T-helper 1 cell (primary cell): ENCODE measurements at places on chromosomes 5 and 9.

GRCh38 chr9:6907772-6908381 lies 150.1 kb downstream of the KDM4C start:
- no peak for DNase-seq

GRCh38 chr5:135085133-135085935 lies 51.3 kb upstream of the PITX1 start:
- DNase-seq, result no peak

DNA sequence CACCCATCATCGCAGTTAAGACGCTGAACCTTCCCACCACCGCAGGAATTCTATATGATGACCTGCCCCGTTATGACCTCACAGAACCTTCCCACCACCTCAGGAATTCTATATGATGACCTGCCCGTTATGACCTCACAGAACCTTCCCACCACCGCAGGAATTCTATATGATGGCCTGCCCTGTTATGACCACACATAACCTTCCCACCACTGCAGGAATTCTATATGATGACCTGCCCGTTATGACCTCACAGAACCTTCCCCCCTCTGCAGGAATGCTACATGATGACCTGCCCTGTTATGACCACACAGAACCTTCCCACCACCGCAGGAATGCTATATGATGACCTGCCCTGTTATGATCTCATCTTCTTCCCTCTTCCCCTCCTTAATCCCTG lies 64.3 kb downstream of the IRX1 start:
- no peak for DNase-seq

- DNase-seq, result no peak
Measured at GRCh38 chr9:136546697-136547501, 1.1 kb upstream of the NOTCH1 start.

DNA sequence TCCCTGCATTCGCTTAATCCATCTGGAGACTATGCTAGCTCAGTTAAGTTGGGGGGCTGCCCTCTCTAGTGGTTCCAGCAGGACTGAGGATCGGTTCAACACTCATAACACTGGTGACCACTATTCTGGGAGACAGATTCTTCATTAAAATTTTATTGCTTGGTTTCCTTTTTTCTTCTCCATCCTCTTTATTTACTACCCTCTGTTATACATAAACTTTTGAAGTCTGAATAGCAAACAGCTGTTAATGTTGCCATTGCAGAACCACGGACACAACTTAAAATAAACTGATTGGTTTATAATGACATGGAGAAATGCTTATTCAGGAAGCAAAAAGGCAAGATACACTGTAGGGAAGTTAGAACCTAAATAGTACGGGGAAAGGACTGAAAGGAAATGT lies 22.1 kb downstream of the IQGAP2 start:
- no peak for DNase-seq

- no peak for DNase-seq
Measured at GRCh38 chr5:165055476-165055875, 1550.1 kb downstream of the MAT2B start.

DNA sequence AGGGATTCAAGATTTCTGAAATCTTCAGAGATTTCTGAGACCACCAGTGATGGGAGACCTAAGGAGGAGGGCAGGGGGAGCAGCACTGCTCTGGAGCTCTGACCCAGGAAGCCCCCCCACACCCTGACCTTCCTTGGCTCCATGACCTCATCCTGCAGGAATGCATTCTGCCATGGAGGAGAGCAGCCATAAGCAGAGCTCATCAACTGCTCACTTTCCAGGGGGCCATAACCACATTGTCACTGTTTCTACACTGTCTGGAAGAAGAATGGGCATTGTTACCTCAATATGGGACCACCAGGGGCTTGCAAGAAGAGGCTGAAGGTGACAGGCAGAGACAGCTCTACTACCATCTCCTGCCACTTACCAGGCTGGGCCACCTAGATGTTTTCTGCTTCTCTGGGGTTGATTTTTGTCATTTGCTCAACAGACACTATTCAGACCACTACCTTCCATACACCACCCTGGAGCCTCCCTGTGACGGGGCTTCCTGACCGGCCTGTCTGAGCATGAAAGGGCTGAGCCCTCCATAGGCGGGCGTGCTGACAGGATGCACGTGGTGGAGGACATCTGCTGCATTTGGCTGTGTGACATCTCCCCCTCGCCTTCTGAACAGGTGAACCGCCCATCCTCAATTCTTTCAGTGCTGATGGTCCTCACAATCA lies 2.3 kb upstream of the TSC1 start:
- DNase-seq, result no peak

DNA sequence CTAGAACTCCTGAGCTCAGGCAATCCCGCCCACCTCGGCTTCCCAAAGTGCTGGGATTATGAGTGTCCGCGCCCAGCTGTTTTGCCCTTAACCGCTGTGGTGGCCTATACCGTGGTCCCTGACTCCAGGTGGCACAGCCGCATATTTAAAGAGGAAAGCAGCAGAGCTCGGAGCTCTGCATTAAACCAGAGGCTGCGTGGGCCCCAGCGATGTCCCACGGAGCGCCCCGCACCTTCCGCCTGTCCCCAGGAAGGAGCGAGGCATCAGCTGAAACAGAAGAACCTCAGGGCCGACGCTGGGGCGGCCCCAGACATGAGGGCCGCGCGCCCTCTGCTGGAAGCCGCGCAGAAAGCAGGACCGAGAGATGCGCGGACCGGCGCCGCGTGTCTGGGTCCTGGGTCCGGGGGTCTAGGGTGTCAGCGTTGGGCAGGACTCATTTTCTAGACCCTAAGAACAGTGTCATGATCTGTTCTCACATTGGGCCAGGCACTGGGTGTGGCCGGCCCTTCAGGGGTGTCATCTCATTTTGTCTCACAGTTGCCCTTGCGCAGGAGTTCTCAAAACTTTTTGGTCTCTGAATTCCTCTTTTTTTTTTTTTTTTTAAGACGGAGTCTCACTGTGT lies 37.7 kb downstream of the LAMC3 start:
- DNase-seq, result no peak

- no peak for DNase-seq
Measured at GRCh38 chr9:81724242-81724889, 35.0 kb upstream of the TLE1 start.
